Upper lobe of left lung (tissue), 6 donors: ENCODE measurements at places on chromosomes 6 and 20. TPM values are rescaled to one million over a fixed set of nuclear protein-coding genes. Genes with fewer than 3 reads are reported as not detected.

Gene TRIM10
- total RNA-seq, result not detected

Gene BEND3
- 2.1 TPM for total RNA-seq

Gene PPP1R14C
- 12.0 TPM for total RNA-seq

Gene PXMP4
- 29.4 TPM for total RNA-seq

DNA sequence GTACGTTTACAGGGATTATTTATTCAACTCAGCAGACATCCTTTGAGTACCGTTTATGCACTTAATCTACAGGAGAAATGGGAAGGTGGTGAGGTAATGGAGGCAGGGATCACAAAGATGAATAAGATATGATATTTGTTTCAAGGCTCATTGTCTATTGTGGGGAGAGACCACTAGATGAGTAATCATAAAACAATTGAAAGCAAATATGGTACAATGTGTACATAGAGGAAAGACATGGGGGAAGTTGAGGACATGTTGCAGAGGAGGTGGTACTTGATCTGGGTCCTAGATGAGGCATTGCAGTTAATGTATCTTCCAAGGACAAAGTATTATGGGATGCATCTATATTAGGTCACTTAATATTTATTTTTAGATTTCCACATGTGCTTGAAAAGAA, 13.7 kb upstream of the CDC5L start:
- no peak overlapping the region for H3K27ac ChIP-seq
- H3K4me1 ChIP-seq, result no peaks in the 10 kb centered on the region
- DNase-seq, result no peak
- H3K27me3 ChIP-seq, result no peaks in the 10 kb centered on the region
- H3K4me3 ChIP-seq, result no peak overlapping the region

- DNase-seq, result no peak
- no peak overlapping the region for H3K27ac ChIP-seq
- H3K27me3 ChIP-seq, result no peaks in the 10 kb centered on the region
These were observed 265.0 kb upstream of the MARCKS start for GRCh38 chr6:113591896-113592827.

- H3K4me3 ChIP-seq, result no peak overlapping the region
- peaks cover 4% of the 10 kb centered on the region for H3K36me3 ChIP-seq
- DNase-seq, result no peak
- no peaks in the 10 kb centered on the region for H3K27me3 ChIP-seq
- H3K4me1 ChIP-seq, result peaks cover 4% of the 10 kb centered on the region
- peak overlapping the region; percentile 9 for H3K27ac ChIP-seq
These were observed 71.8 kb downstream of the ARHGAP18 start for GRCh38 chr6:129638055-129638684.

- H3K4me3 ChIP-seq, result no peak overlapping the region
- DNase-seq, result no peak
- H3K4me1 ChIP-seq, result no peaks in the 10 kb centered on the region
These were observed 441.8 kb downstream of the PTPRT start for GRCh38 chr20:42747765-42748411.

- H3K27ac ChIP-seq, result no peak overlapping the region
- no peak for DNase-seq
- no peaks in the 10 kb centered on the region for H3K4me1 ChIP-seq
- H3K27me3 ChIP-seq, result no peaks in the 10 kb centered on the region
- H3K4me3 ChIP-seq, result no peak overlapping the region
These were observed 91.3 kb upstream of the THEMIS start for GRCh38 chr6:127992144-127992543.

DNA sequence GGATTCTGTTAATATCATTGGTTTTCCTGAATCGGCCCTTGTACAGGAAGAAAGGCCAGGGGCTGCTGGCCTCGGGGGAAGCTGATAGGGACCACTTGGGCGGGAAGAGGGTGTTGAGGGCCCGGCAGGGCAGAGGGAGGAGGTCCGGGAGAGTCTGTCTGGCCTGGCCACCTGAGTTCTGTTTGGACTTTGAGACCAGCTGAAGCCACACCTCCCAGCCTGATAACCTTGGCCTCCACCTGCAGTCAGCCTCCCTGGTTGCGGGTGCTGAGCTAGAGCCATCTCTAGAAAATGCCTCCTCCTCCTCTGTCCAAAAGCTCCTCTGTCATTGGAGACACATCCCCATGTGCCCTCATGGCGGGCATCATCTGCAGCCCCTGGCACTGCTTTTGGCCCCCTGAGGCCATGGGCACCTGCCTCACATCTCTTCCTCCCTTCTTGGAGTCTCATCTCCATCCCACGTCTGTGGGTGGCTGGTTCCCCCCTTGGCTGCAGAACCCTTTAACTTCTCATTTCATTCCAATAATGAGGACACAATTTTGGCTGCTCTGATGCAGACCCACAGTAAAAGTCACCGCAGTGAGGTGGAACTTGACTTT, 16.6 kb downstream of the APCDD1L start:
- H3K4me3 ChIP-seq, result no peak overlapping the region
- H3K4me1 ChIP-seq, result no peaks in the 10 kb centered on the region
- no peak overlapping the region for H3K27ac ChIP-seq
- no peak for DNase-seq
- no peaks in the 10 kb centered on the region for H3K27me3 ChIP-seq
- no peaks in the 10 kb centered on the region for H3K36me3 ChIP-seq

GRCh38 chr6:147126618-147127022, 77.6 kb upstream of the STXBP5 start:
- no peaks in the 10 kb centered on the region for H3K27me3 ChIP-seq
- no peak overlapping the region for H3K27ac ChIP-seq
- DNase-seq, result peak; percentile 22
- no peak overlapping the region for H3K4me3 ChIP-seq

- no peak overlapping the region for H3K4me3 ChIP-seq
- H3K4me1 ChIP-seq, result peaks cover 14% of the 10 kb centered on the region
- no peak overlapping the region for H3K27ac ChIP-seq
- no peaks in the 10 kb centered on the region for H3K27me3 ChIP-seq
- no peaks in the 10 kb centered on the region for H3K36me3 ChIP-seq
These were observed 27.7 kb downstream of the BFSP1 start for GRCh38 chr20:17503301-17504065.

DNA sequence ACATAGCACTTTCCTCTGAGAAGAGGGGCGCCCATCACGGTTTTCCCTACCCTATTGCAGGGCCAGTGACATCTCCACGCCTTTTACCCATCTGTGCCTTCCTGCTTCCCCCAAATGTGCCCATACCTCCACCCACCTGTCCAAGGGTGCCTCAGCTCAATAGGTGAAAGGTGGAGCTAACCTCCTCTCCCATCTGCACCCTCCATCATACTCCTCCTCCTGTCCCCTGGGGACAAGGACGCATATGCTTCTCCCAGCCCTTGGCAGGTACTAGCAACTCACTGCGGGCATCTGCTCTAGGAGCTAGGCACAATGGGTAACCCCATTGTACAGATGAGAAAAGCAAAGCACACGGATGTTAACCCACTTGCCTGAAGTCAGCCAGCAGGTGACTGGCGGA, 62.8 kb downstream of the STK35 start:
- H3K4me3 ChIP-seq, result no peak overlapping the region
- no peak overlapping the region for H3K27ac ChIP-seq
- no peaks in the 10 kb centered on the region for H3K4me1 ChIP-seq

DNA sequence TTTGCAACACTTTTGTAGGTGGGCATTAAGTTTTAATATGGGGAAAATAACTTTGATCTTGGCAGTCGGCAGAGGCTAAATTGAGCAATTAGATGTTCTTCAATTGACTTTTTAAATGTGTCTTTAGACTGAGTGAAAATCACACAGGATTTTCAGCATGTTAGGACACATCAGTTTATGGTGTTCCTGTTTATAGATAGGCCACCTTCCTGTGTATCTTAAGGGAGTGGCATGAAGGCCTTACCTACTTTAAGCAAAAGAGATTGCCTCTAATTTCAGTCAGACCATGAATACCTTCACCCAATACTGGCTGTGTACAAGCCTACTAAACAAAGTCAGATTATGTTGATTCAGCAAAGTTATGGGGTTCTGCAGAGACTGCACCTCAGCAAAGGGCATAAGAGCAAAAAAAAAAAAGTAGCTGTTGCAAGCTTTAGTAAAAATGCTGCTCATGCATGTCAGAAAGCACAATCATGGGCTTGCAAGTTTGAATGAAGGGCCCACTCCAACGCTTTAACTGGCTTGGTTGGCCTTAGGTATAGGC, 848.4 kb downstream of the PHF3 start:
- no peak overlapping the region for H3K27ac ChIP-seq
- H3K4me1 ChIP-seq, result no peaks in the 10 kb centered on the region
- DNase-seq, result no peak
- H3K27me3 ChIP-seq, result no peaks in the 10 kb centered on the region
- H3K36me3 ChIP-seq, result no peaks in the 10 kb centered on the region

- no peak overlapping the region for H3K27ac ChIP-seq
- H3K27me3 ChIP-seq, result no peaks in the 10 kb centered on the region
- no peaks in the 10 kb centered on the region for H3K4me1 ChIP-seq
- H3K4me3 ChIP-seq, result no peak overlapping the region
- DNase-seq, result no peak
- H3K36me3 ChIP-seq, result no peaks in the 10 kb centered on the region
These were observed 18.0 kb downstream of the PTGIS start for GRCh38 chr20:49549801-49550551.

DNA sequence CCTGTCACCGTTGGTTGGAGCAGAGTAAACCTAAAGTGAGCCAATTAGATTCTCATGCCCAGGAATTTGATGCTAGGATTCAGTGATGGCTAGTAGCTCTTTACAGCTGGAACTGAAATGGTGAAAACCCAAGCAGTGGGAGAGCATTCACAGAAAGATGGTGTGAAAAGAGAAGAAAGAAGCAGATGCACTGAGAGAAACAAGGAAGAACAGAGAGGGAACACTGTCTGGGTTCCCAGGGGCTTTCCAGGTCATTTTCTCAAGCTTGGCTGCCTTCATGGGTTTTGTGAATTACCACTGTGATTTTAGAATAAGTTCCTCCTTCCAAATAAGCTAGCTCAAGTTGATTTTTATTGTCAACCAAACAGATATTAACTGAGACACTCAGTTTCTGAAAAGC, 104.1 kb upstream of the AKIRIN2 start:
- no peaks in the 10 kb centered on the region for H3K4me1 ChIP-seq
- H3K4me3 ChIP-seq, result no peak overlapping the region
- no peaks in the 10 kb centered on the region for H3K36me3 ChIP-seq
- H3K27me3 ChIP-seq, result no peaks in the 10 kb centered on the region

GRCh38 chr6:160973311-160974250, 18.0 kb upstream of the MAP3K4 start:
- H3K4me1 ChIP-seq, result no peaks in the 10 kb centered on the region
- H3K4me3 ChIP-seq, result no peak overlapping the region
- H3K27me3 ChIP-seq, result no peaks in the 10 kb centered on the region
- no peaks in the 10 kb centered on the region for H3K36me3 ChIP-seq

DNA sequence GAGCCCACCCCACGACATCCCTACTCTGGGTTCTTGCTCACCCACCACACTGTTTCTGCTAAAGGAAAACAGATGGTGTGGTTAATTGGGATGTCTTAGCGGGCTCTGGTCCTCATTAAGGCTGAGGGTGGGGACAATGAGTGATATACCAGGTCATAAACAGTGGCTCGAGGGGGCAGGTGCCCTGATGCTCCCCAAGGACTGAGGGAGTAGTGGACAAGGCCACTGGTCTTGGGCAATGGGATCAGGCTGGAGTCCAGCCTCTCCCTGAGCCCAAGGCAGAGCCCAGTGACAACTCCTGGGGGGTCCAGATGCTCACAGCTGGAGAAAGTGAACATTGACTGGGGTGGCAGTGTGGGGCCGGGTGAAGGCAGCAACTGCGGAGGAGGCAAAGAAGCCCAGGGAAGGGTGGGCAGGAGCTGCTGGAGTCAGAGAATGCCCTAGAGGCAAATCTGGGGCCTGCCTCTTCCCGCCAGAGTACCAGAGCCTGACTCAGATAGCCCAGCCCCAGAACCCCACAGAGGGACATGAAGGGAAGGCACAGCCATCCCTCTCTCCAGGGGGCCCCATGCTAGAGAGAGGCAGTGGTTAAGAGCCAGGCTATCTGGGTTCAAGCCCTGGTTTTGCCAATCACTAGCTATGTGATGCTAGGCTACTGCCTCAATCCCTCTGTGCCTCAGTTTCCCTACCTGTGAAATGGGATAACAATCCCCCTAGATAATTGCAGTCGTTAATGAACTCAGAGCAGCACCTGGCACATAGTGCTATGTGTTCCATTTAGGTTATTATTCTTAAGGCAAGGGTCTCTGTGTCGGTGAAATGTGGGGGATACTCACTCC, 72.3 kb downstream of the MRPL14 start:
- H3K27me3 ChIP-seq, result no peaks in the 10 kb centered on the region
- H3K4me3 ChIP-seq, result no peak overlapping the region
- no peaks in the 10 kb centered on the region for H3K36me3 ChIP-seq
- H3K27ac ChIP-seq, result no peak overlapping the region
- DNase-seq, result no peak
- H3K4me1 ChIP-seq, result peaks cover 32% of the 10 kb centered on the region

DNA sequence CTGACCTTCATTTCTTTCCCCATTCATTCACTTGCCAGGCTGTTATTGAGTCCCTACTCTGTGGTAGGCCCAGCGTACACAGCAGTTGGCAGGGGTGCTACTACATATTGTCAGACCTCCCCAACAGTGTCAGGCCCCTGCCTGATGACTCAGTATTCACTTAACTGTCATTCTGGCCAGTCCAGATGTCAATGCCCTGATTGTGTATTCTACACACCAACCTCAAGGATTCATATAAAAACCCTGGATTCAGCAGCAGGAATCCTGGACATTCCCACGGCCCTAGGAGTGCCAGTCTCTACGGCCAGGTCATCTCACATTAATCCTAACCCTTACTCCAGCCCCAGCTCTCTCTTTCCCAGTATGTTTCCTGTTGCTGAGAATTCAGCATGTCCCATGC, 151.5 kb downstream of the TASP1 start:
- DNase-seq, result no peak
- no peaks in the 10 kb centered on the region for H3K27me3 ChIP-seq
- H3K4me3 ChIP-seq, result no peak overlapping the region

GRCh38 chr6:162372106-162372505, 355.5 kb downstream of the PRKN start:
- DNase-seq, result no peak
- no peaks in the 10 kb centered on the region for H3K4me1 ChIP-seq
- H3K36me3 ChIP-seq, result no peaks in the 10 kb centered on the region

GRCh38 chr20:23178806-23179205, 92.7 kb upstream of the CD93 start:
- H3K4me3 ChIP-seq, result no peak overlapping the region
- DNase-seq, result no peak
- H3K4me1 ChIP-seq, result peaks cover 19% of the 10 kb centered on the region
- peak overlapping the region; percentile 65 for H3K27ac ChIP-seq

DNA sequence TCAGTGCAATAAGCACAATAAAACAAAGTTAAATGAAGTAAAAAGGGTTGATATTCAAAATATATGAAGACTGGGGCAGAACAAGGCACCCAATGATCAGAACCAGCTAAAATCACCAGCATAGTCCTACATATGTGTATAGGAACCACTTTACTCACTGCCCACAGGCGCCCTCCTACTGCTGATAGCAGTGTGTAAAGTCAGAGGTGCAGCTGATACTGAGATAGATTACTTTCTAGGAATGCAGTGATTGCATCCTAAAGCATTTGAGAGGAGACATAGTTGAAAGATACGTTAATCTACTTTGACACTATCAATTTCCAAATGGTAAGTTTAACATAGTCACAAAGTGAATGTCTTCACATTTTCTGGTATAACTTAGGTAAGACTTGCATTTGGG, 161.1 kb upstream of the MCHR2 start:
- no peaks in the 10 kb centered on the region for H3K36me3 ChIP-seq
- H3K27ac ChIP-seq, result no peak overlapping the region
- H3K27me3 ChIP-seq, result no peaks in the 10 kb centered on the region
- no peak overlapping the region for H3K4me3 ChIP-seq
- no peak for DNase-seq
